ENCODE measurements at places on chromosomes 16 and 17.

DNA sequence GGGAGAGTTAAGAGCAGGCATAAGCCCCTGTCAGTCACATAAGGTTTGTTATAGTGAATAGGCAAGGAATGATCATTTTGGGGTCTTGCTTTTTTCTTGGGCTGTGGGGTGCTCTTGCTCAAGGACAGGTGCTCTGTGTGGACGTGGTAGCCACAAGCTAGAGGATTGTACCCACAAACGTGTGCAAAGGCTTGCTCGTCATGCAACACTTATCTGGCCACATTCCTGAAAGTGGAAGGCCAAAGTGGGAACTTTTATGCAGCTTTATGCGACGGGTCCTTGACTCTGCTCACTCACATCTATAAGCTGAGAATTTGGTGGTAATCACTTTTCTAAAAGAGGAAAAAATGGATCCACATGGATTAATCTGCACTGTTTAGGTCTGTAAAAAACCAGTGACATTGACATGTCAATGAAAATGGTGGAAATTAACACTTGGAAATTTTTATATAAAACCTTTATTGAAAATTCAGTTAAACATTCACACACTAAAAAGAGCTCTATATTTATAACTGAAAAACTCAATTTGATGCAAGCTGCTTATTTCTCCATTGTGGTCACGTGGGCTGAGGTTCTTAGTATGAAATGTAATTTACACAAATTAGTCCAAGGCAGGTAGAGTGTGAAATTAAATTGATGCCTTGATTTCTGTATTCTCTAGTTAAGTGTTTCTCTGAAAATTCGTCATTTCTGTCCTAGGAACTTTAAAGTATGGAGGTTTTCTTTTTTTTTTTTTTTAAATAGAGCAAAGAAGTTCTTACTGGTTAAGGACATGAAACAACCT is 162.3 kb downstream of the MSI2 start:
- no peak for DNase-seq

DNA sequence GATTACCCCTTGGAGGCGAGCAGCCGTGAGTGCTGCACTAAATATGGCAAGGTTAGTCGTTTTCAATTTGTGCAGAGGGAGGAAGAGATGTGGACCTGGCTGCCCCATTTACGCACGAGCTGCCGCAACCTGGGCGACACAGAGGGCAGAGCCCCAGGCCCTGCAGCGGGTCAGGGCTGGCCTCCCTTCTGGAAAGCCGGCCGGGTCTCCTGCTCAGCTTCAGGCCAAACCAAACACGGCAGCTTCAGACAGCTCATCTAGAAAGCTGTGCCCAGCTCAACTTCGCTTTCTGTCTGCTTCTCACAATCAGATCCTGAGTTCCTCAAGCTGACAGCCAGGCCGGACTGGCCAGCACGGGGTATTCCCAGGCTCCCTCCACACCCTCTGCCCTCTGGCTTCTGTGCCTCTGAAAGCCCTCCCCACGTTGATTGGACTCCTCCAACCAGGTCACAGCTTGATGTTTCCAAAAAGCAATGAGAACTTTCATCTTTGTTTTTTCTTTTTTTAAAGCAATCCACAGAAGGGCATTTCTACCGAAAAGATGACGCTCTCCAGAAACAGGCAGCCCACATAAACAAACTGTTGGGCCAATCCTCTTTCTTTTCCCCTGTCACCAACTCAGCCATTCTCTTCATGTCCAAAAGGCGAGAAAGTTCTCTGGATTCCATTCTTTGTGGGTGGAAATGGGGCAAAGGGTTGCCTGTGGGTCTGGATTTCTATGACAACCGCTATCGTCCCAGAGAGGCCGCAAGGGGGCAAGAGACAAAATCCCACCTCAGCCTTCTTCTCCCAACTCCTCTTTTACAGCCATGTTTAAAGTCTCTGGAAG is 189.0 kb downstream of the ZFHX3 start:
- no peak for DNase-seq

- no peak for DNase-seq
Measured at GRCh38 chr17:74807925-74808324, 31.8 kb upstream of the NAT9 start.

GRCh38 chr17:58313815-58314705 is 14.5 kb downstream of the TSPOAP1 start:
- DNase-seq, result no peak

- DNase-seq, result no peak
Measured at GRCh38 chr16:66471264-66471663, 44.2 kb downstream of the BEAN1 start.
